ENCODE measurements at places on chromosomes 4 and X.

- no peak for DNase-seq
Measured at GRCh38 chr4:159926871-159927270, 824.0 kb downstream of the RAPGEF2 start.

- no peak for DNase-seq
Measured at GRCh38 chrX:153646620-153647373, at the start of gene DUSP9. TSS of gene DUSP9 (plus strand) at chrX:153647203. CDS start at chrX:153647954, 751 bp downstream.

DNA sequence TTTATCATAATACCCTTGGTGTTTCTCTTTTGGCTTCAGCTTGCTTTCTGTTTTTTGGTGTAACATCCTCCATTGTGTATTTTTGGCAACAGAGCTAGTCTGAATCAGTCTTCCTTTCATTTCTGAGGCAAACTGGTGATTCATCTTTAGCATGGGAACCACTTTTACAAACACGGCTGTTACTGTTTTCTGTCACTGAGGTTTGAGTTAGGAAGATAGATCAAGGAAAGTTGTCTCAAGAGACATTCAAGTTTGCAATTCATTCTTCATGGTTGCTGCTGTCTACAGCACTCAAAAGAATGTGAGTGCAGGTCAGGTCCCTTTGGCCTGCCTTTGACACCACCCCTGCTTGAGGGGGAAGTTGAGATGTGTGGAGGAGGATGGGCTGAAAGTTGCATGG, 36.3 kb downstream of the IL21 start:
- no peak for DNase-seq

DNA sequence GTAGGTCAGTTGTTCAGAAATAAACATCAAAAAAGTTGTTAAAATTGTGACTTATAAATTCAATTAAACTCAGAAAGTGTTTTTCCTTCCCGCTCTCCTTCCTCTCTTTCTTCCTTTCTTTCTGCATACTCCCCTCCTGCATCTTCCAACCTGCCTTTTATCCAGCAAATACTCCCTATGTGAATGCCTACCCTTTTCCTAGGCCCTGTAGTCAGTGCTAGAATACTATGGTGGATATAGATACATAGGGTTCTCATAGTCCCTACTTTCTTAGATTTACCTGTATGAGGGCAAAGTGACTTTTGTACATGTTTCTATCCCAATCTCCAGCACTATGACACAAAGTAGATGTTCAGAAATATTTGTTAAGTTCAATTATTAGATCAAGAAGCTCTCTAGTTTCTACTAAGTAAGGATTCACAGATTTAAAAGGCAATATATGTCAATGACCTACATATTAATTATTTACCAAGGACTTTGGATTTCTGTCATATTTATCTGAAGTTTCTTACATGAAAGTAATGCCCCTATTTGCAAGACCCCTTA, 732 bp downstream of the SULT1E1 start:
- no peak for DNase-seq

DNA sequence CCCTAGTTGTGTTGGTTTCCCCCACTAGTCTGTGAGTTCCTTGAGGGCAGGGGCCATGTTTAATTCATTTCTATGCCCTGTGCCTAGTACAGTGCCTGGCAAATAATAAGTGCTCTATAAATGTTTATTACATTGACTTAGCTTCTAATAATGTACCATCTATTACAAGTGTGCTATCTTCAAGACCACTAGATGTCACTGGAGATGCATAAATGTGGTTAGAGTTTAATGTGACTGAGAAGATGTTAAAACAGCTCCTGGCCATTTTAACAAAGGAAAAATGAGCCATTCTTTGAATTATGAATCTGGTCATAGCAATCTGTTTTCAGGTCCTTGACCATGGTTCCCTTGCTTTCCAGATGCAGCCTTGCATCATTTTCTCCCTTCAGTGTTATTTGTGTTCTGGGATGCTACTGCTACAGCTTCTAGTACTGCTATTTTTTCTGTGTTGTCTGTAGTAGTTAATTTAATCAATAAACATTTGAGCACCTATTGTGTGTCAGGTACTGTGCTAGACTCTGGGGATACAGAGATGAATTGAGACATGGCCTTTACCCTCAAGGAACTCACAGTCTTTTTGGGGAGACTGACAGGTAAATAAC, 43.2 kb downstream of the SLC9A6 start:
- DNase-seq = no peak

DNA sequence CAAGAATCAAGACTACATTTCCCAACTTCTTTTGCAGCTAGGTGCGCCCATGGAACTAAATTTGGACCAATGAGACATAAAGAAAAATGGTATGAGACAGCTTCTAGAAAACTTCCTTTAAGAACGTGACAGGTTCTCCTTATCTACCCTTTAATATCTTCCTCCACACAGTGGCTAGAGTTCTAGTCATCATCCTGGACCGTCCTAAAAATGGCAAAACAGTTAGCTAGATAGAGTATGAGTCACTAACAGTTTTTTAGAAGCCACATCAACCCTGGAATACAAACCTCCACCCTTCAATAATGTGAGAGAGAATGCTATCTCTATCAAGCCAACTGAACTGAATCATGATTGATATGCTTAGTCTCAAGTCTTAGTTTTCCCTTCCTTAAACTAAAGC, 267.9 kb upstream of the SLC7A11 start:
- no peak for DNase-seq

- no peak for DNase-seq
Measured at GRCh38 chrX:13937370-13938050, 92.2 kb downstream of the GEMIN8 start.

DNA sequence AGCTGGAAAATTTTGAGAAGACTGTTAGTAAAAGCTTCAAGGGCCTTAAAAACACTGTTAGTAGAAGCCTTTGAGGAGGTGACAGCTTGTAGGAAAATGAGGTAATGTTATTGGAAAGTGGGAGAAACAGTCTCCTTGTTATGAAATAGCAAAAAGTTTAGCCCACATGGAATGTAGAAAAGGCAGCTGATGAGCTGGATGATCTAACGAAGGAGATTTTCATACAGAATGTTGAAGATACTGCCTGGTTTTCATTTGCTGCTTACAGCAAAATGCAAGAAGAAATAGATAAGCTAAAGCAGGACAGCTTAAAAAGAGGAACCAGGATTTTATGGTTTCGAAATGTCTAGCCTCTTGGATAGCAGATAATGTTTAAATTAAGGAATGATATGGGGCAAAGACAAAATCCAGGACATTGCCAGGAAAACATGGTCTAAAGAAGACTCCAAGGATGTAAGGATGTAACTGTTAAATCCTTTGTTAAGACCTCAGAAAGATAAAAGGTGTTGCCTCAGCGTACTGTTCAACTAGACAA, 10.2 kb upstream of the STBD1 start:
- no peak for DNase-seq

- DNase-seq = no peak
Measured at GRCh38 chr4:169998981-169999380, 27.2 kb downstream of the MFAP3L start.

GRCh38 chrX:1165535-1166196, 46.8 kb downstream of the CRLF2 start:
- no peak for DNase-seq

GRCh38 chr4:3257103-3257555, 8.2 kb downstream of the MSANTD1 start:
- DNase-seq = no peak

GRCh38 chr4:13118633-13119032, 365.5 kb downstream of the RAB28 start:
- DNase-seq = no peak

DNA sequence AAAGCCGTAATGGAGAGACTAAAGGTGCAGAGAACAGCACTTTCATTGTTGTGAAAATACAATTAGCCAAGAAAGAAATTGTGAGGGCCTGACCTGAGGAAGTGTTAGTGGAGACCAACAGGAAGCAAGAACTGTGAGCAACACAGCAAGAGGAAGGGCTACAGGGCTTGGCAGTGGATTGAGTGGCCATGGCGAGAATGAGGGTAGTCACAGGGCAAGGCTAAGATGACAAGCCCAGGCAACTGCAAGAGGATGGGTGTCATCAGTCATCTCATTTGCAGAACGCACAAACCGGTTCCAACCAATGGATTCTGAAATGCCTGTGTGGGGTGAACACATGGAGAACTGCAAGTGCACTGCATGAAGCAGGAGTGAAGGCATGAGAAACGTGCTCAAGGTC, 3.6 kb downstream of the SLC10A6 start:
- DNase-seq = no peak

GRCh38 chr4:24468071-24468470, 116.3 kb downstream of the DHX15 start:
- DNase-seq = no peak

DNA sequence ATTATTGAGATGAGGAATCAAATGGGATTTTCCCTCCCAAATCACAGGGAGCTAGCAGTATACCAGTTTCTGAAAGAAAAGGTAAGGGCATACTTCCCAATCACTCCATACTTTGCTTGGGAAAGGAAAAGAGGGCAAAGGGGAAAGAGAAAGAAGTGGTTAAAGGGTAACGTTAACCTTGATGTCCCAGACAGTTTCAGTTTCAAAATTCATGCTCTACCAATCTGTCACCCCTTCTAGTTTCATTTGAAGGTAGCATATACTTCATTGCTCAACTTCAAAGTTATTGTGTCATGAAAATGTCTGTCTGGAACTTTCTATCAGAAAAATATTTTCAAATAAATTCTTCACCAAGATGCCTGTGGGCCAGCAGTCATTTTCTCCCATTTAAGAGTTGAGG, 16.0 kb downstream of the TNMD start:
- no peak for DNase-seq

DNA sequence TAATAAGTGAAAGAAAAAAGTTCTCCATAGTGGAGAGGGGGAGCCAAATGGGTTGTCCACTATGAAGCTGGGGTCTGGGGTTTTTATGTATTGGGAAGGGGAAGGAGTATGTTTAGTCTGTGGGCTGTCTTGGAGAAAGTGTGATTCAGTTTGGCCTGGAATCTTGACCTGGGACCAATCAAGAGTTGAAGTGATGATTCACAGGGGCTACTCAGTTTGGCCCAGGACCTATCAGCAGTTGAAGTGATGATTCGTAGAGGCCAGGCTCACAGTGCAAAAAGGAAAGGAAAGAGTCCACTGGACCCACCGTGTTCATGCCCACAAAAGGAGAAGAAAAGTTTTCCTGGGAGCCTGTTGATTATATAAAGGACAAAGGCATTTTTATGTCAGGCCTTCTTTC, 47.3 kb upstream of the RAB9B start:
- DNase-seq = no peak

DNA sequence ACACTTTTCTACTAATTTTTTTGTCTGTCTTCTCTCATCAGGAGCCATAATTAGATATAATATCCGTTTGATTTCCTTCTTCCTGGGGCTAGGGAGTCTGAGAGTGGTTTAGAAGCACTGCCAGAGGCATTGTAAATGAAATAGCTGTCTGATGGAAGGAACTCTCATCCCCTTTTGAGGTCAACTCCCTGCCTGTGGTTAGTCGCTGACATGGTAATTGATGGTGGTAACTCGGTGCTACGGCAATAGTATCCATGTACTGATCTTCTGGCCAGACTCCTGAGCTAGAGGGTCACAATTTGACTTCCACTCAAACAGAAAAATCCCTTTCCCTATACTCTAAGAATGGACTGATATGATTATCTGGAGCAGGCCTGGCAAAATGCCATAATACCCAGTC, 108.1 kb upstream of the TRPC5 start:
- no peak for DNase-seq

DNA sequence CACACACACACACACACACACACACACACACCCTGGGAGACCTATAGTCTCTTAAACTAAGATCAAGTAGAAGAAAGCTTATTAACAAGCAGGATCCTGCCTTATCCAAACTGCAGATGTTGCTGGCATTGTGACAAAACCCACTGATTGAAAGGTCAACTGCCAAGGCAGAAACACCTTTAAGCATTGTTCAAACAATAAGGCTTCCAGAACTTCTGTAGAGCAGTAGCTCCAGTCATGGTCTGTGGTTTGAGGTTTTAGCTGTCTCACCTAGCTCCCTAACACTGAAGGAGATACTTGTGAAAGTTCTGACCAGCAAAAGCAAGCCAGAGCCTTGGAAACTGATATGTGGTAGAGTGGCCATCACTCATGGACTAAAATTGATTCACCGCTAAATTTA, 59.8 kb downstream of the PTCHD1 start:
- no peak for DNase-seq

- no peak for DNase-seq
Measured at GRCh38 chrX:10518073-10518472, 102.3 kb downstream of the MID1 start.

- no peak for DNase-seq
Measured at GRCh38 chr4:40702800-40703151, 47.0 kb upstream of the NSUN7 start.

DNA sequence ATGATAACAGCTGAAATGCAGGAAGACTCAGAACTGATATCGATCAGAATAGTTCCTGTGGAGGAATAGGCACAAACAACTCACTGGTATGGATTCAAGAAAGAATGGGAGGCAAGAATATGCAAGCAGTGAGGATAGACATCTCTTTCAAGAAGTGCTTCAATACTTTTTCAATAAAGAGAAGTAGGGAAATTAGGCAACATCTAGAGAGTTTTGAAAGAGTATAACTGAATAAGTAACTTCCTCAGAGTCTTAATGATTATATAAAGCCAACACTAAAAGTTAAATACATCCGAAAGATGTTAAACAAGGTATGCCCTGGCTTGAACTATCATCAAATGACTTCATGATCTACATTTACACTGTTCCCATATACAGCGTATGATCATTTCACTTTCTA, 1443.0 kb downstream of the PCDH7 start:
- DNase-seq = no peak

DNA sequence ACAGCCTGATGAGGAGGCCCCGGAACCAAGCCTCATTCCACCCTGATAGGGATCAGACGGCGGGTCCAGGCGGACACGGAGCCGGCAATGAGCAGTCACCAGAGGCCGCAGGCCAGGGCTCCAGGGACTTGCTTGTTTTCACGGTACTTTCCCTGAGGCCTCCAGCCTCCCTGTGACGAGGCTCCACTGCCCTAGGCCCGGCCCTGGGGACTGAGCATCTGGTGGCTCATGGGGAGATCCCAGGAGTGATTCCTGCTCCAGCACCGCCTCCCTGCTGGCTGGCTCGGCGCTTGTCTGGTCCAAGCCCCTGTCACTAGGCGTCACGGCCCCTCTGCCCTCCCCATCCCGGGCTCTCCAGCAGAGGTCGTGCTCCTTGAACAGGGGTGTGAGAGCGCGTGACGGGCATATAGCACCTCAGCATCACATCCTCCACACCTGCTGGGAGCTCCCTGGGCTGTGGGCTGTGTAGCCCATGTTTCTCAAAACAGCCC, 14.1 kb downstream of the HTRA3 start:
- no peak for DNase-seq

GRCh38 chr4:163077680-163078079, 89.0 kb downstream of the NAF1 start:
- DNase-seq = no peak

GRCh38 chr4:139846766-139847165, 181.1 kb downstream of the MGST2 start:
- no peak for DNase-seq

DNA sequence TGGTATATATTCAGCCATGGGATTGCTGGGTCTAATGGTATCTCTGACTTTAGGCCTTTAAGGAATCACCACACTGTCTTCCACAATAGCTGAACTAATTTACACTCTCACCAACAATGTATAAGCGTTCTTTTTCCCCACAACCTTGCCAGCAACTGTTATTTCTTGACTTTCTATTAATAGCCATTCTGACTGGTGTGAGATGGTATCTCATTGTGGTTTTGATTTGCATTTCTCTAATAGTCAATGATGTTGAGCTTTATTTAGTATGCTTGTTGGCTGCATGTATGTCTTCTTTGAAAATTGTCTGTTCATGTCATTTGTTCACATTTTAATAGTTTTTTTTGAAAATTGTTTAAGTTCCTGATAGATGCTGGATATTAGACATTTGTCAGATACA, 235.2 kb downstream of the HEPH start:
- no peak for DNase-seq

Data from activated effector memory CD4-positive, alpha-beta T cell treated with Interleukin-2 at 50 U/mL for 16 hours (primary cell).